ENCODE measurements at places on chromosomes 11 and 22.
A peak's percentile ranks its signal among the peaks of the same experiment; 100 is the strongest.

GRCh38 chr22:47171441-47172221, 409.2 kb downstream of the TBC1D22A start:
- DNase-seq = no peak

- DNase-seq = no peak
Observed at GRCh38 chr11:68214173-68215086, 1.3 kb upstream of the KMT5B start.

DNA sequence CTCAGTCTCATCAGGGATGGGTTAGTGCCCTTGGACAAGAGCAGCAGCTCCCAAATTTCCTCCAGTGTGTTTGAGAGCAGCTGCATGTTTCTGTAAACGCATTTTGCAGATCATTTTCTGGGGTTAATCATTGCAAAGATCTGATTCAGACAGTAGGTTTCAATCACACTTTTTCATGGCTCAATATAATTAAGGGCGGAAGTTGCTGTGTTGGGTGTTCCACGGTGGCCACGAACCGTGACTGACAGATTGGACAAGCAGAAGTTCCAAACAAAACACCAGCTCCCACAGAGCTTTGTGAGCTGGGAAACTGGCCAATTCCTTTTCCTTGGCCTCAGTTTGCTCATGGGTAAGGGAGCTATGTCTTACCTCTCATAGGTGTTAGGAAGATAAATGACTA, 8.4 kb upstream of the RASSF10 start:
- no peak for DNase-seq

DNA sequence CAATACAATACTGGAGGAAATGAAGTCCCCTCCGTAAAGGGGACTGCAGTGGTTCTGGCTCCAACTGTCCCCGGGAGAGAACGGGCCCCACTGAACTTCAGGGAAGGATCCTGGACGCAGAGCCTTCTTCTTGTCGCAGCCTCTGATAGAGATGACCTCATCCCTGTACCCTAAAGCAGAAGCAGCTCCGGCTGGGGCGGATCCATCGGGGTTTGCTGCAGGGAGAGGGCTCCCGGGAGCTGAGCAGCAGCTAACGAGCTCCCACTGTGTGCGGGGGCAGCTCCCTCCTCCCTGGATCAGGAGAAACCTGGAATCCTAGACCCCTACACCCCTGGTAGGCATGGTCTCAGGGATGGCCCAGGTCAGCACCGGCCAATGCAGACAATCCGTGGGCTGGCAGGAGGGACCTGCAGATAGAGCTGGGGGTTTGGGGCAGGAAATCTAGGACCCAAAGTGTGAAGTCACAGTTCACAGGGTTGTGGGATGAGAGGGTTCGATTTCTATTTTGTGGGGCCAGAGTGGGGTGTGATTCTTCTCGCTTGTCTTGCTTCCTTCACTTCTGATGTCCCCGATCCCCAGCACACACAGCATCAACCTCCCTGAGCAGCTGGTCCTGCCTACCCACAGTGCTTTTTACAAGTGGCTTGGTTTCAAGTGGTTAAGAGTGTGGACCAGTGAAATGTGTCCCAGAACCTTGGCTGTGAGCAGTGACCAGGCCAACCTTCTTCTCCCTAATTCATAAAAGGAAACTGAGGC, 12.9 kb downstream of the KIAA0930 start:
- no peak for DNase-seq

DNA sequence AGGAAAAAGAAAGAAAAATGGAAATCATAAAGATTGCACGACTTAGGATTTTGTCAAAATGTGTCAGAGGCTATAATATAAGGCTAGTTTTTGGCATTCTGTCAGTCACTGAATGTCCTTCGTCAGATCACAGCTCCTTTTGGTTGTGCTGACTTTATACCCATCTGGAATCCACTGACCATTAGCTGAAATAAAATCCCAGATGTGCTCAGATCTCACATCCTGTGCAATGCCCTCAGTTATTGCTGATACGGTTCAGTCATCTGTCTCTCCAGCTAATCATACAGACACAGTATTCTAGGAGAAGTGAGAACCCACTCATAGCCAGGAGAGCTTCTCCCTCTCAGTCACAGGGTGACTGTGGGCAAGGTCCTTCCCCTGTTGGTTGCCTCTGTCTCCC, 11.5 kb downstream of the CD44 start:
- DNase-seq = no peak

GRCh38 chr11:76041208-76041607, 165.1 kb downstream of the WNT11 start:
- DNase-seq = no peak

GRCh38 chr11:122375687-122376399, 259.8 kb upstream of the BLID start:
- no peak for DNase-seq

DNA sequence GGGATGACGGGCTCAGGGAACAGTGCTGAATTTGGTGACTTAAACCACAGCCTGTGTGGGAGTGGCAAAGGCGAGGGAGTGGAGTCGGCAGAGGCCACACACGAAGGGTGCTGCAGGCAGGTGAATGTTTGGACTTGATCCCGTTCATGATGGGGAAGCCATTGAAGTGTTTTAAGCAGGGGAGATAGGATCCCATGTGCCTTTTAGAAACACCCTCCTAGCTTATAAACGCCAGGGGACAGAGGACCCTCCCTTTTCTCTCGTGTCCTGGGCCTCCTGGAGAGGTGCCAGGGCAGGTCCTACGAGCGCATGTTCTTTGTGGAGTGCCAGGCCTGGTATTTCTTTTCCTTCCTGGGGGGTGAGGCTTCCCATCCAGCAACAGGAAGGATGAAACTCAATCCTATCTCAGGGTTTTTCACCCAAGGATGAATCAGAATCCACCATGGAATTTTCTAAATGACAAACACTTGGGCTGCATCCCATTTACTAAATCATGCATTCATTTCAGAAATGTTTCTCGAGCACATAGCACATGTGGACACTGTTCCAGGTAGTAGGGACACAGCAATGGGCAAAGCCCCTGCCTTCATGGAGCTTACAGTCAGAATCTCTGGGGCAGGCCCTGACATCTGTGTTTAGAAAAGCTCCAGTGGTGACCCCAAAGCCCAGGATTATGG, 59.6 kb downstream of the CHRDL2 start:
- DNase-seq = no peak

- DNase-seq = no peak
Observed at GRCh38 chr11:37896016-37896415, 1298.0 kb upstream of the RAG2 start.

GRCh38 chr11:121112498-121113455, 11.7 kb downstream of the TECTA start:
- peak; percentile 24 for DNase-seq

DNA sequence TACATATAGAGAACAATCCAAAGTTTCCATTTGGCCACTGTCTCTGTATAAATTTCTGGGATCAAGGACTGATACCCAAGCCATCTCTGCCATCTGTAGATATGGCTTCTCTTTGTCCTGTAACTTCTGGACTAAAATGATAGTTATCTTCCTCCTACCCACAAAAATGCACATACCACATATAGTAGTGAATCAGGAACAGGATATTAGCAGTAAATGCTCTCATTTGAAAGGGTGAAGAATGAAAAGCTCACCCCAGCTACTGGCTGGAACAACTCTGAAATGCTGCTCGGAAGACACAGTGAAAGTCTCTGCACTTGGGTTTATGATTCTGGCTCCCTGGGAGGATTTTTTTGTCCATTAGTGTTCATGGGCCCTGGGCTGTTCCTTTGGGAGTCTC, 856.4 kb upstream of the LRRC4C start:
- no peak for DNase-seq

DNA sequence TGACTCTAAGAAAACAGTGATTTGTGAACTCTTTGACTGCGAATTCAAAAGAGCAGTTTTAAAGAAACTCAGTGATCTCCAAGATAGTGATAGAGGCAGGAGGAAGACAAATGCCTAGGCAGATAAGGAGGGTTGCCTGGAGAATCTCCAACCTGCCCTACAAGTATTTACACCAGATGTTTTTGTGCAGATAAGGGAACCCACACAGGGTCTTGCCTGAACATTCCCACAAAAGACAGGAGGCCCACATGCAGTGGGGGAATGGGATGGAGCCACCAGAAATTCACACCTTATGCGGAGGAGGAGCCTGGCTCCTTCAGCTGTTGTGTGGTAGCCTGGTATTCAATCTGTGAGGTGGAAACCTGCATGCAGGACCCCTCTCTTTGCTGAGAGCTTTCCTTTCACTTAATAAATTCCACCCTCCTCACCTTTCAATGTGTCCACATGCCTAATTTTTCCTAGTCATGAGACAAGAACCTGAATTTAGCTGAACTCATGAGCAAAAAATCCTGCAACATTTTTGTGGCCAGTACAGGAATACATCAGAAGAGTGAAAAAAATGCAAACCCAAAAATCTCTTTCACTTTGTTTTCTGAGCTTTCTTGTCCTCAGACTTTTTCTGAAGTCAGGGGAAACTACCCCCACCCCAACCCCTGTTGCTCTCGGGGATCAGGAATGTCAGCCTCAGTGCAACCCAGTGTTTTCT, 8.1 kb upstream of the GLYAT start:
- DNase-seq = no peak

DNA sequence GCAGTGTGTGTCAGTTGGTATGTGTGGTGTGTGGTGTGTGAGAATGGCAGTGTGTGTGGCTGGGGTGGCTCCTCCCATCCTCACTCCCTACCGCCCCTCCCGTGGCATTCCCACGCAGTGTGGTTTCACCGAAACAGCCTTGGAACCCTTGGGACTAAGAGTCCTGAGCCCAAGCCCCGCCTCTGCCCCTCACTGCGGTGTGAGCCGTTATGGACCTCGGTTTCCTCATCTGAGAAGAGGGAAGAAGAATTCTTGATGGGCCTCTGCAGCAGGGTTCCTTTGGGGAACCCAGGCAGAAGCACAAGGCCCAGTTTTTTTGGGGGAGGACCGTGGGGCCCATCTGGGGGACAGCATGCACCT, 7.2 kb downstream of the UPK3A start:
- DNase-seq = no peak

DNA sequence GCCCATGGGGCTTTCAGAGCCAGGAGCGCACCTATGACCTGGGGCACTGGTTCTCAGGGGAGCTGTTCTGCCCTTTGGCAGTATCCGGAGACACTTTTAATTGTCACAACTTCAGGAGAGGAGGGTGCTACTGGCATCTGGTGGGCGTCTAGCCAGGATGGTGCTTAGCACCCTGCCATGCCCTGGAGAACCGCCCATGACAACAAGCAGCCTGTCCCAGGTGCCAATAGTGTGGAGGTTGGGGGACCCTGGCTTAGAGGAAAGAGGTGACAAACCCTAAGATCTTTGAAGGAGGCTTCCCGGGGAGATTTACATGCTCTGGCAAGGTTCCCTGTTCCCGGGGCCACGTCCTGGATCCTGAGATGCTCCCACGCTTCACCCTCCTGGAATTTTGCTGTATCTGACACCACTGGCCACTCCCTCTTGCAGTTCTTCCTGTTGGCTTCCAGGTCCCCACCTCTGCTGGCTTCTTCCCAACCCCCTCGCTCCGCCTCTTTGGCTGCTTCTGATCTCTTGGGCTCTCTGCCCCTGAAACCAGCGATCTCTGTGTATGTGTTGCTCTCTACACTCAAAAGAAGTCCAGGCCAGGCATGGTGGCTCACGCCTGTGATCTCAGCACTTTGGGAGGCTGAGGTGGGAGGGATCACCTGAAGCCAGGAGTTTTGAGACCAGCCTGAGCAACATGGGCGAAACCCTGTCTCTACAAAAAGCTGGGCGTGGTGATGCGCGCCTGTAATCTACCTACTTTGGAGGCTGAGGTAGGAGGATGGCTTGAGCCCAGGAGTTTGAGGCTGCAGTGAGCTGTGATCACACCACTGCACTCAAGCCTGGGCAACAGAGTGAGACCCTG, 31.1 kb downstream of the FADS3 start:
- no peak for DNase-seq

GRCh38 chr22:31647523-31648320, 14.3 kb downstream of the PISD start:
- DNase-seq = no peak

- no peak for DNase-seq
Observed at GRCh38 chr22:39661842-39662685, 91.5 kb downstream of the CACNA1I start.

GRCh38 chr11:80860632-80861031, 1419.8 kb upstream of the TENM4 start:
- no peak for DNase-seq

DNA sequence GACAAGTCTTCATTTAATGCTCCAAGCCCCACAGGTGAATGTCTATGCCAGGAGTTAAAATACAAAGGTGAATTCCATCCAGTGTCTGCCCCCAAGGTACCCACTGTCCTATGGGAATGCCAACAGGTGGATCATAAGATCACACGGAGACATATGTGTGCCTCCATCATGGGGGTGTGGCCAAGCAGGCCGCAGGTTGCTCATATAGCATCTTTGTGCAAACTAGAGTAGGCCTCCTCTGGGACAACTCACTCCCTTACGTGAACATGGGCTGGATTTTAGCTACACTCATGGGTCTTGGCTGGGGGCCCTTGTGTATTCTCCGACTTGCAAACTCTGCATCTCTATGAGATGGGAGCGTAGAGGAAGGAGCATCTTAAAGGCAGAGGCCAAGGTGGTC, 6.9 kb downstream of the NCF4 start:
- DNase-seq = no peak

GRCh38 chr11:81286550-81286949, 1447.1 kb downstream of the FAM181B start:
- no peak for DNase-seq

DNA sequence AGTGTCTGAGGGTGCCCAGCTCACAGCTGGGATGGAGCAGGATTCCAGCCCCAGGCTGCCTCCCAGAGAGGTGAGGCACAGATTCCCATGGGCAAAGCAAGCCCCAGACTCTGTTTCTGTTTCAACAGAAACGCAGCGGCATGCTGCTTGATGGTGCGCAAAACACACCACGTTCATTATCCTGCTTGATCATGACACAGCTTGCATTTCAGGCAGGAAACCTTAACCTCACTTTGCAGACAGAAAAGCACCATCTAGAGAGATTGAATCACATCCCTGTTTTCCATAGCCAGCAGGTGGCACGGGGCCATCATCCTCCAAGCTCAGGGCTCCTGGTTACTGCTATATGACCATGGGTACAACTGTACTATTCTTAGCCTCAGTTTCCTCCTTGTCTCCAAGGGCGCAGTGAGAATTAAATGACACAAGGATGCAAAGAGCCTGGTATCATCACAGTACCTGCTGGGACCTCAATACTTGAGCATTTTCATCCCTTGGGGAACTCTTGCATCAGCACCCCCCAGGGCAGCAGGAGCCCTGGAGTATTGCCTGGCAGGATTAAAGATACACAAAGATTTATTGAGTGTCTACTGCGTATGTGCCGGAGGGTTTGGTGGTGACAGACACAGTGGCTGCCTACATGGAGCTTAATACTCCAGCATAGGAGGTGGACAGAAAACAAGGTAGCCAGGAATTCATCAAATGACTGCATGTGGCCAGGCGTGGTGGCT, 110.0 kb downstream of the TP53I11 start:
- no peak for DNase-seq
